ENCODE measurements at places on chromosomes 11 and 22.

DNA sequence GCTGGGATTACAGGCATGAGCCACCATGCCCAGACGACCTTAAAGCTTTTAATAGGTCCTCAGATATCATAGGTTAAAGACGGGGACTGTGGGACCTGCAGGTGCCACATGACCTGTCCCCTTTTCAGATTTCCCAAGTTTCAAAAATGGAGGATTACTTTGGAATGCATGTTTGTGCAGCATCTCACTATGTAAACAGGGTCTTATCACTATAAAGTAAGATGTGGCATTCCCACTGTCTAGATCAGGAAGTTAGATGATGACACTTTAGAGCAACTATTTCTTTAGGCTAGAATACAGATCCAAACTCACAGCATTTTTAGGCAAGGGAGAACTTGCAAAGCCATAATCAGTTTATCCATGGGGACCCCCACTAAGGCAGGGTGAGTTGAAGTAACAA, 92.8 kb downstream of the USP35 start:
- no peak for DNase-seq

DNA sequence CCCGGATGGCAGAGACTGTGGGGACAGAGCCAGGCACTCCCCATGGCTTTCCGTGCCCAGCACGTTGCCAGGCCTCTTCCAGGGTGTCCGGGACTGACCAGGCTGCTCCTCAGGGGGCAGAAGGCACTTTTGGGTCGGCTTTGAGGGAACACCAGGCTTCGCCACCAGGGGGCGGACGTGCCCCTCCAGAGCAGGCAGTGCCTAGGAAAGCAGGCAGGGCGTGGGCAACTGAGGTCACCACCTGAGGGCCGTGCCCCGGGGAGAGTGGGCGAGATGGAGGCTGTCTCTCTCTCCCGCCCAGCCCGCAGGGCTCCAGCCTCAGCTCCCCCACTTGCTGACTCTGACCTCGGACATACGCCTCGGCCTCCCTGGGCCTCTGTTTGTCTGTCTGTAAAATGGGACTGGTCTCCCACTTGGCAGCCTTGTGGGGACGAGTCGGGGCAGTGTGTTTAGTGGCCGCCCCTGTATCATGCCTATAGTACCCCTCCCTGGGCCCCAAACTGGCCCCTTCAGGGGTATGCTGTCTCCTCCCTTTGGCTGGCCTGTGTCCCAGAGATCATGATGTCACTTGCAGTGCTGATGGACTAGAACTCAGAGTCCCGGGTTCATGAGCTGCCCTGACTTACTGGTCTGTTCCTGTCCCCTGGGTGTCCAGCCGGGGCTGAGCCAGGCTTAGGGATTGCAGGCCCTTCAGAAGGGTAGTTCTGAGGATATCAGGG, 4.4 kb upstream of the PRR5 start:
- peak; percentile 57 for DNase-seq

- DNase-seq, result no peak
Observed at GRCh38 chr11:18769802-18770456, 21.7 kb downstream of the PTPN5 start.

GRCh38 chr11:44834846-44835245, 108.1 kb downstream of the TSPAN18 start:
- no peak for DNase-seq

DNA sequence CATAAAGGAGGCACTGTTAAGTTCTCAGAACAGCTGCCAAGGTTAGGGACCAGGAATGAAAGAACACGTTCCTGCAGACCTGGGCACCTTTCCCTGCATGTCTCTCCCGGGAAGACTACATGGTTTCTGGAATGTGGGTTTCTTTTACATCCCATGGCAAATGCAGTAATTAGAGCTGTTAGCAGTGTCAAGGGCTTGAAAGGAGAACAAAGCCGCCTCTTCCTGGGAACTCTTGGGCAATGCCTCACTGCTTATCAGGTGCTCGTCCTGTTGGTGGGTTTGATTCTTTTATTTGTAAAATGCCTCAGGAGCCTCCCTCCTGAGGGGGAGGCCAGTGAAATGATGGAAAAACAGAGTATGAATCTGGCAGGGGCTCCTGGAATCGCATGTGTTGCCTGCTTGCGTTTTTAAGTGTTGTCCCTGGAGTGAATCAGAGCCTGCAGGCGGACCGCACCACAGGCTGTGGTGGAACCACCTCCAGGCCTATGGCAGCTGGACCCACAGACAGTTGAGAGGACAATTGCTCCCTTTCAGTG, 723 bp upstream of the C22orf31 start:
- DNase-seq, result no peak
